ENCODE measurements at places on chromosomes 12 and 14. TPM values are rescaled to one million over a fixed set of nuclear protein-coding genes. Genes with fewer than 3 reads are reported as not detected.
A peak's percentile ranks its signal among the peaks of the same experiment; 100 is the strongest.

LIN7A gene
- total RNA-seq: 21.7 TPM

NGB gene
- not detected for total RNA-seq

CCDC85C gene
- 2.8 TPM for total RNA-seq

KCNA5 gene
- 3.7 TPM for total RNA-seq

CFAP54 gene
- 15.5 TPM for total RNA-seq

EML5 gene
- total RNA-seq: 2.1 TPM

ATP2B1 gene
- 34.1 TPM for total RNA-seq

CISTR gene
- not detected for total RNA-seq

TAS2R42 gene
- not detected for total RNA-seq

CRIP2 gene
- 135 TPM for total RNA-seq

PDE3A gene
- 15.8 TPM for total RNA-seq

NRL gene
- 5.4 TPM for total RNA-seq

- no peak for DNase-seq
These were observed 2.0 kb downstream of the AMHR2 start for GRCh38 chr12:53425515-53426150.

- DNase-seq: no peak
These were observed 8.0 kb upstream of the MYH7 start for GRCh38 chr14:23443411-23443812.

DNA sequence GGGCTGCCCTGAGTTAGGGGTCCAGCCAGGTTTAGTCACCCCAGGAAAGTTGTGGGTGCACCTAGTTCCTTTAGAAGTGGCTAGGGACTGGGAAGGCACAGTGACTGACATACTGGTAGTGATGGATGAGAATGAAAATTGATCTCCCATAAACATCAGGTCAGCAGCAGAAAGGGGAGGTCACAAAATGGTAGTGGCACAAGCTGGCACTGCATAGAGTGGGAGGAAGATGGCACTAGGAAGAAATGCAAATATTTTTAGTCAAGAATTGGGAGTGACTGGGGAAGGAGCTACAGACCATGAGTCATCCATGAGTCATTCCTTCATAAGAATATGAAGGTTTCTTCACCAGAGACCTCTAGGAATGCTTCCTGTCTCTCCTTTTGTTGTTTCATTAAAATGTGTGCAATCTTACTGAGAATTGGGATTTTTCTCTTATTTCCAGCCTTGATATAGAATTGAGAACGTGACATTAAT, 198.3 kb upstream of the AMIGO2 start:
- DNase-seq: no peak

- DNase-seq: no peak
These were observed 42.5 kb downstream of the SLC2A13 start for GRCh38 chr12:40063414-40063813.

DNA sequence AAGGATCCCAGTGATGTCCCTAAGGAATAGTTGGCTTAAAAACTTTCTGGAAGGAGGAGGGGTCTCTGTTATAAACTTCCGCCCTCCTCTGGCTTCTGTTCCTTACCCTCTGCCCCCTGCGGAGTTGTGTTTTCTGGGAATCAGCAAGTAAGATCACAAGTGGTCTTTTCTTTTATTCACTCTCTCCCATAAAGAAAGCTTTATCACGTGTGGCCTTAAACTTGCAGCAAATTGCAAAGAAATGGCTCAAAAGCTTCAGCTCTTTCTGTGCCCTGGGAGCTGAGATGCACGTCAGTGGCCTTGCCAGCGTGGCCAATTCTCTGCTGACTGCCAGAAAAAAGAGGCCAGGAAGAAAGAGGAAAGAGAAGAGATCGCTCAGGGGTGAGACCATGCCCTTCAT, at the start of gene SLCO1C1:
SLCO1C1 (plus strand) TSS at position 101 of the 400 bp plus-strand sequence. CDS start 4,245 bp downstream, outside the sequence.
- DNase-seq: peak; percentile 40

DNA sequence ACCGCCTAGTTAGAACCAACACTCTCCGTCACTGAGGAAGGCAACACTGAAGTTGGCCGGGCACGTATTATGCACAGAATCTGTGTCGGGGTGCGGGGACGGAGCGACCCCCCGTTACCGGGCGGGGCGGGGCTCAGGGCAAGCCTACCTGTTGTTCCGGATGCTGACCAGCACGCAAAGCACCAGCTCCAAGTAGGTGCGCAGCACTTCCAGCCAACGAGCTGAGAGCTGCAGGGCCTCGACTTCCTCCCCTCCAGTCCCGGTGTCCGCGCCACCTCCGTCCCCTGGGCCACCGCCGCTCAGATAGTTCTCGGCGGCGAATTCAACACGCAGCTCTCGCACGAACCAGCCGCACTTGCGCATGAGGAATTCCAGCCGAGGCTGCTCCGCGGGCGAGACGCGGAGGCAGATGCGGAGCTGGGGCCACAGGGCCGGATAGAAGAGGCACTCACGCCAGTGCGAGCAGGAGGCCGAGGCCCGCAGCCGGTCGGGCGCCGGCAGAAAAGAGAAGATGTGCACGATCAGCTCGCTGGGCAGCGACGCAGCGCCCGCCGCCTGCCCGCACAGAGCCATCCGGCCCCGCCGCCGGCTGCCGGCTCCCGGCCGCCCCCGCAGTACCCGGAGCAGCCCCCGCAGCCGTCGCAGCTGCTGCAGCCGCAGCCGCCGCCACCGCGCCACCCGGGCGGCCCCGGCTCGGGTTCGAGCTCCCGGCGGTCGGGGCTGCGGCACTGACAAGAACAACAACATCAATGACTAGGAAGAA, 636 bp downstream of the FBXO33 start:
- DNase-seq: peak; percentile 68

DNA sequence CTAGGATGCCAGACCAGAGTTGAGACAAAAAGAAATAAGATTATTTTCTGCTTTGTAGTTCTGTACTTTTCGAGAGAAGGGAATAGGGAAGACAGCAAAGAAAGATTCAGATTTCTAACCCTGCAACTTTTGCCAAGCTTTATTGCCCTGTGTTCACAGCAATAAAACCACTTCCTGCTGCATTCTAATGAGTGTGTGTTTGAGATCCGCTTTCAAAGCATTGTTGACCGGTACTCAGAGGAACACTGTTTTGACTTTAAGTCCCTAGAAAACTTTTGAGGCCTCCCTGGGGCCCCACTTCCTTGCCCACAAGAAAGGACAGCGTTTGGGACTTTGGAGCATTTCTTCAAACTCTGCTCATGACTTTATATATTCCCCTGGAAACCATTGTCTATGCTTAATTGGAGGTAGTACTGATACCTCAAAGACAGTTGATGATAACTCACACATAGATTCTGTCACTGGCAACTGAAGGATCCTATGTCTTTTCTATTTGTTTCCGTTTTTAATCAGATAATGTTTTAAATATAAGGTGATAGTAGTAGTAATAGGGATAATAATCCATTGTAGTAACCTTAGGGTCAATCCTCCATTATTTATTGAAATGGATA, 1.3 kb downstream of the RNASE6 start:
- DNase-seq: no peak

DNA sequence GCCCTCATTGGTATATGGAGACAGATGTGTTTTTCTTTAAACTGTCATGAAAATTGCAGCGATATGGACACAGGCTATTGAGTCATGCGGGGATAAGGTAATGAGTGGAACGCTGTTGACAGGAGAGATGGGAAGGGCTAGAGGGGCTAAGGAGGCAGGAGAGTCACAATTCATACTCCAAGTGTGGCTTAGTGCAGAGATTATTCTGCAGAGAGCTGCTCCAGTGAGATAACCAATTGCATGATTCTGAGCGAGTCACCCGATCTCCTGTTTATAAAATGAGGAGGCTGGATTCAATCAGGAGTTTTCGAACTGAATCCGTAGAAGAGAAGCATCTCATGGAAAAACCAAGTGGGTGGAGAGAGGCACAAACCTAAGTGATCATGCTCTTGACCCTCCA, 106.4 kb upstream of the PLEKHG7 start:
- no peak for DNase-seq

GRCh38 chr14:59407246-59408010, 57.8 kb downstream of the GPR135 start:
- peak; percentile 87 for DNase-seq

- no peak for DNase-seq
These were observed 685.9 kb downstream of the DIO2 start for GRCh38 chr14:79525416-79525815.

- DNase-seq: peak; percentile 88
These were observed at the start of gene STXBP6 for GRCh38 chr14:25049568-25050268. Gene STXBP6, minus strand, starts transcription at chr14:25050147. Its CDS starts 75,329 bp downstream, at chr14:24974818.

GRCh38 chr14:48140804-48141203, 465.4 kb upstream of the MDGA2 start:
- no peak for DNase-seq

DNA sequence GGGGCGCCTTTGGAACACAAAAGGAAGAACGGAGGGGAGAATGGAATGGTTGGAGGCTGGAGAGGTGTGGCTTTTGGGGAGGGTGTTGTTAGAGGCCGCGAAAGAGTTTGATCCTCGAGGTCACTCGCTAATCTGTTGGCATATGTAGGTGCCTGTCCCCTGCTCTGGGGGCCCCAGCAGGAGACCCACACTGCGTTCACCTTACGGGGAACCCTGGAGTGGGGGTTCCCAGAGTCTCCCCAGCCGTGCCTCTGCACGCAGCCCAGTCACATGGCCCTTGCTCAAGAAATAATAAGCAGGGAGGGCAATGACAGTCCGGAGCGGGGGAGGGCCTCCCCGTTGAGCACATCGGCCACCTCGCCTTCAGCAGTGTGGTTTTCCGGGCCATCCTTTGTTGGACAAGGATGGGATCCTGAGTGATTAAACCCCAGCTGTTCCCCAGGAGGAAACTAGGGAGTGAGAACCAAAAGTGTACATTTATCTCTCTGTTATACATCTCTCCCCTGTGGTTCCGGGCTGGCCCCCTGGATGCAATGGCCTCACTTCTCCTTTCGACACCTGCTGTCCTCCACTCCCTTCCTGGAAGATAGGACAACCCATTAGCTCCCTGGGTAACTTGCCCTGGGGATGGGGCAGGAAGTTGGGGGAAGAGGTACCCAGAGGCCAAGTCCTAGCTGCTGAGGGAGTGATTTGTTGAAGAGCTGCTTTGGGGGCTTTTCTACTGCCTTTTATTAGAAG, 1.3 kb downstream of the PLEKHG3 start:
- DNase-seq: peak; percentile 43

- peak; percentile 91 for DNase-seq
These were observed 15.5 kb downstream of the MANSC1 start for GRCh38 chr12:12334367-12335040.

- no peak for DNase-seq
These were observed 24.4 kb upstream of the SERPINA4 start for GRCh38 chr14:94536836-94537235.

GRCh38 chr14:36508418-36509068, 11.5 kb downstream of the NKX2-1 start:
- peak; percentile 18 for DNase-seq

DNA sequence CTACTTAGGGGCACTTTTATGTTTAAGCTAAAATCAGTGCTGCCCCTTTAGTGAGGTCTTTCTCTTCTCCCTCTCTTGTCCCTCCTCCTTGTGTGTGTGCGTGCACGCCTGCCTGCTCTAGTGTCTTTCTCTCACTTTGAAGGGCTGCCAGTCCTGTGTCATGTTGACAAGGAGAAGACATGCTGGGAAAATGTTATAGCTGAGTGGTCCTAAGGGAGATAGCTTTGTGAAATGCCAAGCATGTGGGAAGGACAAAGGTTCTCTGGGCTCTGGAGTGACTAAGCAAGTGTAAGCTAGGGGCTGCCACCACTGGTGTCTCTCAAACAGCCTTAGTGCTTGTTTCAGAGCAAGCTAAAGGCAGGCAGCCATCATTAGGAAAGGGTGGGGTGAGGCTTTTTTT, 108.4 kb downstream of the EMP1 start:
- DNase-seq: no peak

GRCh38 chr14:49396801-49397200, 189.4 kb downstream of the RPS29 start:
- DNase-seq: no peak

- peak; percentile 62 for DNase-seq
These were observed 53.5 kb downstream of the SUDS3 start for GRCh38 chr12:118429688-118430383.
